ENCODE measurements at places on chromosomes 1 and 21. TPM values are rescaled to one million over a fixed set of nuclear protein-coding genes. Genes with fewer than 3 reads are reported as not detected.

GRCh38 chr1:42524330-42524729, 61.2 kb downstream of the CCDC30 start:
- H3K27me3 ChIP-seq, result no peaks in the 10 kb centered on the region
- H3K36me3 ChIP-seq, result peaks cover 14% of the 10 kb centered on the region
- H3K4me1 ChIP-seq, result no peaks in the 10 kb centered on the region
- H3K27ac ChIP-seq, result no peak overlapping the region
- no peak overlapping the region for H3K4me3 ChIP-seq

DNA sequence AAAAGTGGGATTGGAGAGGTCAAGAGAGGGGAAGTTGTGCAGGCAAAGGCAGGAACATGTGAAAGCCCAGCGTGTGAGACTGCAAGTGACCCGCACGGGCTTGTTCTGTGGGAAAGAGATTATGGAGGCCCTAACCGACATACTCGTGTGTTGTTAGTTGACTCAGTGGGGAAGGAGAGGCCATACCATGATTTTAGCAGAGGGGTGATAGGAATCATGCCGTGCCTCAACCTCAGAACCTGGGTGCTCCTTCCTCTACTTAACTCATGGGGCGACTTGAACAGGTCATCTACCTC, 19.3 kb downstream of the PGLYRP3 start:
- peaks cover 6% of the 10 kb centered on the region for H3K4me1 ChIP-seq
- no peak for DNase-seq
- no peak overlapping the region for H3K4me3 ChIP-seq
- H3K36me3 ChIP-seq, result no peaks in the 10 kb centered on the region

GRCh38 chr21:42657676-42658319, 4.4 kb downstream of the PDE9A start:
- H3K4me1 ChIP-seq, result peaks cover 27% of the 10 kb centered on the region
- H3K4me3 ChIP-seq, result no peak overlapping the region
- H3K27me3 ChIP-seq, result no peaks in the 10 kb centered on the region
- H3K36me3 ChIP-seq, result peaks cover 5% of the 10 kb centered on the region
- no peak overlapping the region for H3K27ac ChIP-seq
- no peak for DNase-seq

GRCh38 chr1:52191395-52191965, 49.6 kb downstream of the ZFYVE9 start:
- peak overlapping the region; percentile 32 for H3K27ac ChIP-seq
- H3K4me3 ChIP-seq, result no peak overlapping the region
- no peak for DNase-seq
- peaks cover 8% of the 10 kb centered on the region for H3K36me3 ChIP-seq

GRCh38 chr1:84632673-84633434, 57.4 kb downstream of the SSX2IP start:
- no peak overlapping the region for H3K4me3 ChIP-seq
- H3K4me1 ChIP-seq, result peaks cover 30% of the 10 kb centered on the region
- DNase-seq, result no peak
- no peaks in the 10 kb centered on the region for H3K27me3 ChIP-seq
- no peaks in the 10 kb centered on the region for H3K36me3 ChIP-seq

DNA sequence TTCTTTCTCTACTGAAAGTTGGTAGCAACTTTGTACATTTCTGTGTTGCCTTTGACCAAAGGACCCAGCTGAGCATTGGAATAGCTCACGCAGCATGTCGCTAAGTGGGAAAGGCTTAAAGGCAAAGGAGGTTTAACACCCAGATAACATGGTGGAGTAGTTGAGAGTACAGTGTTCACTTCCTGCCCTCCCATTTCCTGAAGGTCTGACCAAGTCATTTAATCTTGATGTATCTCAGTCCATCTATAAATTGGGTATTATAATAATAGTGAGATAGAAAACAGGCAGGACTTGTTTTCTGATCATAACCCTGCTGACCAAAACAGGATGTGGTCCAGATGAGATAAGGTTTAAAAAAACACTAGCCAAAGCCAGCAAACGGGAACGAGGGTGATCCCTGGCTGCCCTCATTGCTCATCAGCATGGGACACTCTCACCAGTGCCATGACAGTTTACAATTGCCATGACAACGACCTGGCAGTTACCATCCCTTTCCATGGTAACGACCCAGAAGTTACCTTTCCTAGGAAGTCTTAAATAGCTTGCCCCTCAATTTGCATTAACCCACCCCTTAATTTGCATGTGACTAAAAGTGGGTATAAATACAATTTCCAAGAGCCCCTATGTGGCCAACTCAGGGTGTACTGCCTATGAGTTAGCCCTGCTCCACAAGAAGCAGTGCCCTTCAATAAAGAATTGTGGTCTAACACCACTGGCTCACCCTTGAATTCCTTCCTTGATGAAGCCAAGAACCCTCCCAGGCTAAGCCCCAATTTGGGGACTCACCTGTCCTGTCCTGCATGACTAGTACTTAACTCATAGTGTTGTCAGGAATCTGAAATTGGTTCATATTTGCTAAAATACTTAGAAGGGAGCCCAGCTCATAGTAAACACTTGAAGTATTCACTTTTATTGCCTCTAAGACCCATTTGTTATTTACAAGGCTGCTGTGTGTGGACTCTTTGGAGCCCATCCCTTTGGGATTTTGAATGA, 28.4 kb upstream of the FHAD1 start:
- H3K4me3 ChIP-seq, result no peak overlapping the region
- peaks cover 21% of the 10 kb centered on the region for H3K36me3 ChIP-seq
- H3K4me1 ChIP-seq, result peaks cover 18% of the 10 kb centered on the region
- H3K27ac ChIP-seq, result no peak overlapping the region

- H3K4me1 ChIP-seq, result peaks cover 4% of the 10 kb centered on the region
- no peak overlapping the region for H3K4me3 ChIP-seq
- no peak overlapping the region for H3K27ac ChIP-seq
- H3K36me3 ChIP-seq, result no peaks in the 10 kb centered on the region
Measured at GRCh38 chr1:89310505-89310904, 37.8 kb upstream of the GBP5 start.

DNA sequence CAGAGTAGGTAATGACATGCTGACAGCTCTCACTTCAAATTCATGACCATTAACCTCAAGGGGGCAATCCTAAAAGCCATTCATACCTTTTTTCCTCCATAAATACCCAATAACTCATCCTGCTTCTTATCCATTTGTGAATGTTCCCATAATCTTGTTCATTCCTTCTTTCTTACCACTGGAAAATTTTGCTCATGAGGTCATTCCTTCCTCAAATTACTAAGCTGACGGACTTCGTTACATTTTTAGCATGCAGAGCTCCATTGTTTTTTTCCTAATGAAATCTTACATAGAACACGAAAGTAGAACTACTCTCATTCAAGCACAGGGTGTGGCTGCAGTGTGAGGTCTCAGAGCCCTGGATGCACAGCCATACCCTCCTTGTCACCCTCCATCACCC, 276.5 kb upstream of the DPYD start:
- no peak overlapping the region for H3K4me3 ChIP-seq
- H3K27ac ChIP-seq, result no peak overlapping the region
- H3K4me1 ChIP-seq, result peaks cover 20% of the 10 kb centered on the region
- no peak for DNase-seq

- H3K4me1 ChIP-seq, result no peaks in the 10 kb centered on the region
- H3K4me3 ChIP-seq, result no peak overlapping the region
- H3K27me3 ChIP-seq, result peaks cover 23% of the 10 kb centered on the region
- no peak for DNase-seq
- no peak overlapping the region for H3K27ac ChIP-seq
- H3K36me3 ChIP-seq, result no peaks in the 10 kb centered on the region
Measured at GRCh38 chr1:5661196-5662085, 330.8 kb downstream of the NPHP4 start.

GRCh38 chr1:80225510-80225909, 1219.0 kb upstream of the ADGRL4 start:
- peaks cover 5% of the 10 kb centered on the region for H3K4me1 ChIP-seq
- H3K27ac ChIP-seq, result no peak overlapping the region
- no peak overlapping the region for H3K4me3 ChIP-seq
- no peaks in the 10 kb centered on the region for H3K27me3 ChIP-seq

GRCh38 chr1:166164995-166165660, 1.7 kb downstream of the FAM78B start:
- H3K36me3 ChIP-seq, result no peaks in the 10 kb centered on the region
- H3K4me1 ChIP-seq, result peaks cover 5% of the 10 kb centered on the region
- H3K4me3 ChIP-seq, result peak overlapping the region; percentile 66
- H3K27ac ChIP-seq, result no peak overlapping the region

- no peak overlapping the region for H3K27ac ChIP-seq
- no peak for DNase-seq
- peaks cover 27% of the 10 kb centered on the region for H3K27me3 ChIP-seq
- no peaks in the 10 kb centered on the region for H3K36me3 ChIP-seq
- peaks cover 2% of the 10 kb centered on the region for H3K4me1 ChIP-seq
- no peak overlapping the region for H3K4me3 ChIP-seq
Measured at GRCh38 chr1:34591751-34592629, 162.9 kb upstream of the GJB5 start.

DNA sequence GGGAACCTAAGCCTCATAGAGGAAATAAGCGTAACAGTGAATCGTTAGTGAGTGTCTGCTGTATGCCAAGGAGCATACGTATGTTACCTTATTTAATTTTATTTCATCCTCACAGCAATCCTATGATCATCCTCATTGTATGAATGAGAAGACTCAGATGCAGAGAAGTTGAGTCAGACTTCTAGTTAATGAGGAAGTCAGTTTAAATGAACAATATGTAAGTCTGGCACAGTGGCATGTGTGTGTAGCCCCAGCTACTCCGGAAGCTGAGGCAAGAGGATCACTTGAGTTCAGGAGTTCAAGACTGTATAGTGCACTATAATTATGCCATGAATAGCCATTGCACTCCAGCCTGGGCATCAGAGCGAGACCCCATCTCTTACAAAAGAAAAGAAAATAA, 148.0 kb downstream of the ZZZ3 start:
- DNase-seq, result no peak
- H3K4me3 ChIP-seq, result no peak overlapping the region
- no peaks in the 10 kb centered on the region for H3K36me3 ChIP-seq
- no peak overlapping the region for H3K27ac ChIP-seq
- peaks cover 2% of the 10 kb centered on the region for H3K4me1 ChIP-seq

GRCh38 chr1:218674280-218674773, 329.2 kb downstream of the TGFB2 start:
- peak overlapping the region; percentile 91 for H3K27ac ChIP-seq
- DNase-seq, result peak; percentile 37
- no peaks in the 10 kb centered on the region for H3K36me3 ChIP-seq
- H3K4me1 ChIP-seq, result peaks cover 26% of the 10 kb centered on the region
- H3K27me3 ChIP-seq, result no peaks in the 10 kb centered on the region

- H3K4me1 ChIP-seq, result no peaks in the 10 kb centered on the region
- H3K27ac ChIP-seq, result no peak overlapping the region
- H3K36me3 ChIP-seq, result no peaks in the 10 kb centered on the region
- no peak for DNase-seq
- H3K27me3 ChIP-seq, result peaks cover 71% of the 10 kb centered on the region
- H3K4me3 ChIP-seq, result no peak overlapping the region
Measured at GRCh38 chr1:235878082-235878811, 11.5 kb upstream of the LYST start.

- H3K4me1 ChIP-seq, result peaks cover 22% of the 10 kb centered on the region
- no peaks in the 10 kb centered on the region for H3K27me3 ChIP-seq
- DNase-seq, result peak; percentile 81
- H3K4me3 ChIP-seq, result no peak overlapping the region
Measured at GRCh38 chr1:17419626-17420328, 19.7 kb downstream of the RCC2 start.

- DNase-seq, result no peak
- no peak overlapping the region for H3K27ac ChIP-seq
- H3K36me3 ChIP-seq, result peaks cover 20% of the 10 kb centered on the region
- H3K4me3 ChIP-seq, result no peak overlapping the region
- H3K4me1 ChIP-seq, result no peaks in the 10 kb centered on the region
Measured at GRCh38 chr1:51453010-51453409, 66.1 kb downstream of the EPS15 start.

- DNase-seq, result no peak
- no peaks in the 10 kb centered on the region for H3K4me1 ChIP-seq
- H3K27ac ChIP-seq, result no peak overlapping the region
- peaks cover 2% of the 10 kb centered on the region for H3K27me3 ChIP-seq
- H3K36me3 ChIP-seq, result no peaks in the 10 kb centered on the region
Measured at GRCh38 chr1:210715072-210715471, 386.4 kb downstream of the HHAT start.

DNA sequence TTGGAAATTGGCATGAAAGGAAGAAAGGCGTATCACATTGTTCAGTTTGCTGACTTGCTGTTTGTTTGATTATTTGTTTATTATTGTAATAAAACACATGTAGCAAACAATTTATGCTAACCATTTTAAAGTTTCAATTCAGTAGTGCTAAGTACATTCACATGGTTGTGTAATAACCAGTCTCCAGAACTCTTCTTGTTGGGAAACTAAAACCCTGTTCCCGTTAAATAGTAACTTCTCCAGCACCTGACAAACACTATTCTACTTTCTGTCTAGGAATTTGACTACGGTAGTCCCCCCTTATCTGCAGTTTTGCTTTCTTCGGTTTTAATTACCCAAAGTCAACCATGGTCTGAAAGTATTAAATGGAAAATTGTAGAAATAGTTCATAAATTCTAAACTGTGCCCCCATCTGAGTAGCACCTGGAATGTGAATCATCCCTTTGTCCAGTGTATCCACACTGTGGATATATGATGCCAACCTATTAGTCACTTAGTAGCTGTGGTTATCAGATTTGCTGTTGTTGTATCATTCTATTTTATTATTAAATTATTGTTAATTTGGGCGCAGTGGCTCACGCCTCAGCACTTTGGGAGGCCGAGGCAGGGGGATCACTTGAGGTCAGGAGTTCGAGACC, 5.5 kb downstream of the MORC3 start:
- peaks cover 16% of the 10 kb centered on the region for H3K36me3 ChIP-seq
- H3K27ac ChIP-seq, result no peak overlapping the region
- H3K4me3 ChIP-seq, result no peak overlapping the region
- H3K4me1 ChIP-seq, result peaks cover 26% of the 10 kb centered on the region
- no peaks in the 10 kb centered on the region for H3K27me3 ChIP-seq

Gene CDK18
- total RNA-seq, result 28.7 TPM

Gene PEA15
- 37.4 TPM for total RNA-seq

Gene HSPB7
- total RNA-seq, result 6.3 TPM

Gene CD84
- not detected for total RNA-seq

Gene GNAT2
- not detected for total RNA-seq

Gene CDC73
- total RNA-seq, result 70.2 TPM

Gene AMPD1
- total RNA-seq, result not detected

Gene WNT3A
- not detected for total RNA-seq

Gene CACNA1S
- total RNA-seq, result 0.05 TPM
